ENCODE measurements at places on chromosomes 2 and 18.

DNA sequence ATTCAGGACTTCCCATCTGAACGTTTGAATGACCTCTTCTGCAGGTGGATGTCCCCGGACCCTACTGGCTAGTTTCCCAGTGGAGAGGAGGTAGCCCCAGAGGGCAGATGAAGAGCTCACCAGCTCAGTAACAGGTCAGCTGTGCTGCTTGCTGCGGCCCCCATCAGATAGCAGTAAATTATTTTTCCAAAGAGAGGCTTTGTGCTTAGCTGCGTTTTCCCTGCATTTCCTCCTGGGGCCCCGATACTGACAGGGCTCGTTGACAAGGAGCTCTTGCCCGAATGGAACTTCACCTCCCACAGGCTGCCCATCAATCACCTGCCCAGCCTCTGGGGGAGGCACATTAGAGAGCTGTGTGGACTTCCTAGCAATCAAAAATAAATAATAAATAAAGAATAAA is 185.8 kb downstream of the DOK6 start:
- DNase-seq = no peak

DNA sequence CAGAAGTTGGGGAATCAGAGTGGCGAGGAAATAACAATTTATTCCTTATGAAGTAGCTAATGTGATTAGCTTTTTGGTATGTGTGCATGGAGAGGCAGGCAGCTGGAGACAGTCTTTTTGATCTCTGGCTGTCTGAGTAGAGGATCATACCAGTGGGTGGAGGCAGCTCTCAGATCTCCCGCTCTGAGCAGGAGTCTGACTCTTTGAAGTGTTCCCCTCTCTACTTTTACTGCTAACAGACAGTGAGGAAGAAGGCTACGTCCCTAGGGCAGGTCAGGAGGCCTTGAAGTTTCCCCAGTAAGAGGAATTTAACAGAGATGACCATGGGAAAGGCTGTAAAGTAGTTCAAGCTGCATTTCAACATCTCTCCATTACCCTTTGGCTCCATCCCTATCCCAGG is 111.9 kb upstream of the REG3A start:
- DNase-seq = no peak

GRCh38 chr2:115649731-115650130 is 1207.3 kb downstream of the DPP10 start:
- no peak for DNase-seq

DNA sequence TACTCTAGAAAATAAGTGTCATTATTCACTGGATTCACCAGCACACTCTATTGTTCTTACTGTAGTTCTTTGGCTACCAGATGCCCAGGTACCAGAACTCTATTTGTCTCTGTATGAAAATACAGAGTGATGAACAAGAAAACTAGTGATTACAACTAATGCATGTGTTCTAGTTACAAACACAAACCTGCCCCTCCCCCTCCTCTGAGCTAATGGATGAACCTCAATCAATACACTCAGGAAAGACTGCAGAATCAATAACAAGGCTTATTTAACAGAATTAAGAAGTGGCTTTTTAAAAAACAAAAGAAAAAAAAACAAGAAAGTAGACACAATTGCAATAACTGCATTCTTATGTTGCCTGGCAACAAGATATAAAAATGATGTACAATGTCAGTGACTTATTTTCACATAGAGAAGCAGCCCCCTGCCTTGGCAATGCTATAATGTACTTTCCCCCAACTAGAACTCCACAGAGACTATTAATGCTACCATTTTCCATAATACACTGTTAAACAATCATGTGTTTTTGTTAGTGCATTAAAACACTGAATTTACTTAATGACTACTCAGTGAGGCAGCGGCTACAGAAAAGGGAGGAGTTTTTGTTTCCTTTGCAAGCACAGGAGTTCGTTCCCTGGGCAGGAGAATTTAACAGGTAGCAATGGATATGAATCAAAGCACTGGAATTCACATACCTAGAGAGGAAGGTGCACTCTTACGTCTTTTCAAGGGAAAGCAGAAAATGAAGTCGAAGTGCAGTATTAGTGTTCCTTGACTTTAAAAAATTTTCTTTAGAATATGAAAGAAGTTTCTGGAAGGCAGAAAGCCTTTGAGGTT is 318.8 kb upstream of the REV1 start:
- DNase-seq = no peak

- no peak for DNase-seq
Measured at GRCh38 chr2:28656937-28657615, 94.6 kb upstream of the PPP1CB start.

DNA sequence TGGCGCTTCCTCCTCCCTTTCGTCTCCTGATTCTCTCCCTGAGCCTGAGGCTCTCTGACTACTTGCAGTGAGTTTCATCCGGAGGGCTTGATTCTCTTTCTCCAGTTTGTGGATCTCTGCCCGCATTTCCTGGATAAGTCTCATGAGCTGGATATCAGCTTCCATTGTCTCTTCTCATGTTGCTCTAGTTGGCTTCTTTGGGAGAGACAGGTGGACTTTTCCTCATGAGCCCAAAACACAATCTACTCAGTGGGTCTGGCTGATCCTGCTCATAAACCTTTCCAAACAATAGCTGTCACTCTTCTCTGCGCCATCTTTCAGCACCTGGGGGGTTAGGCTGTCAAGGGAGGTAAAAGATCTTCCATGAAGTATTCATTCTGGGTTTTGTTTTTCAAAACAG is at the start of gene CCDC195:
CCDC195 (minus strand) TSS at position 165 of the 400 bp plus-strand sequence; CDS start at position 165, 0 bp downstream.
- no peak for DNase-seq

DNA sequence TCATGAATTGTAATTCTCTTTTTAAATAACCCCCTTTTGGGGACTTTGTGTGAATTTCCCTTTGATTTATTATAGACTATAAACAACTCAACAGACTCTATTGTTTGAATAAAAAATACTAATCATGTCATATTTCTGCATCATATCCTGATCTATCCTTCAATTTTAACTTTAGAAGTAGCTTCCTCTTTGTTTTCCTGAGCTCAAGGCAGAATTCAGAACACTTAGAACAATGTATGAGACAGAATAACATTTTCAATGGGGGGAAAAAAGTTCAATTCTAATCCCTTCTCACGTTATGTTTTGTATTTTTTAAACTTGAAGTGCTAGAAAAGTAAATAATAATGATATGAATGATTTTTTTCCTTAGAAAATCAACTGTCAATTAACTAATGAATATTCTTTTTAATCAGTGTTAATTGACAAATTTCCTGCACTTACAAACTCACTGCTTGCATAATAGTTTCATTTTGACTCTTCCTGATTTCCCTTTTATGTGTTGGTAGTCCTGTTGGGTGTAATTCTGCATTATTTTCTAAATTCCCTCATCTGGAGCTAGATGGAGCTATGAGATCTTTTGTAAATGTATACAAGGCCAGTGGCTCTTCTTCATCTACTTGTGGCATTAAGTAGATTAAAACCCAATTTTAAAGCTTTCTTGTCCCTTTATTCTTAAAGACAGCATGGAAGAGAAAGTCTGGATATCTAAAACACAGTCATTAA is 326.1 kb downstream of the PARD3B start:
- peak; percentile 35 for DNase-seq

GRCh38 chr2:127179766-127180165 is 40.3 kb downstream of the CYP27C1 start:
- DNase-seq = no peak

DNA sequence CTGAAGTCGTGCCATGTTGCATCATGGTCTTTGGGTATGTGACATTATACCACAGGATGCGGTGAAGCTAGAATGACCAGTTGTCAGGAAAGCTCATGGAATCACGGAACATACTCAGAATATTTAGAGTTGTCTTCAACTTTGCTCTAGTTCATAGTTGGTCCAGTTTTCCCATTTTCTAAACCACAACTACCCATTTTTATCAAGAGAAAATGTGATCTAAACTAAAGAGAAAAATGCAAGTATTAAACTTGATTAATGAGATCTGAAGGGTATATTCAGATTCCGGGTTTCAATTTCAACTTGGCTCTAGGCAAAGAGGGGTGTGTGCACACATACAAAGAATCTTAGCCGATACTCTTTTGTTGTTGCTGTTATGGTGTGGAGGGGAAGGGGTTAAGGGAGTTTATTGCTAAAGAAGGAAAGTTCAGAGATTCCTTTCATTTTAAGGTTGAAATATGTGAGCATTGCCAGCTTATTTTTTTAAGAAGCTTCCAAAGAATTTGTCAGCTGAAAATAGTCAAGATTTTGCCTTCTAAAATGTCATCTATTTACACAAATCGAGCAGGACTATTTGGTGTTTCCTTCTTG is 516.6 kb upstream of the ZEB2 start:
- DNase-seq = no peak

DNA sequence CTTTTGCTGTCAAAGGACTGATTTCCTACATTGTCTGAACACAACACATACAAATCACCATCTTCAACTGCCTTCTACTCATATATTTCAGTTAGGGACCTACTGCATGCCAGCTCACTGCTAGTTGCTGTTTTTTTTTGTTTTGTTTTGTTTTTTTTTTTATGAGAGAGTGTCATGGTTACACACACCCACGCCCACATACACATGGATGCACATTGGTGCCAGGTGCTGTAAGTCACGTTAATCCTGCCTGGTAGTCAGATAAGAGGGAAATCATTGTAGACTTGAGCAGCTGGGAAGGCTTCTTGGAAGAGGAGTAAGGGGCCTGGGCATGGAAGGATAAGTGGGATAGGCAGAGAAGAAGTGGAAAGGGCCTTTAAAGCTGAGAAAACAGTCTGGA is 209.9 kb downstream of the TDRD15 start:
- peak; percentile 61 for DNase-seq

DNA sequence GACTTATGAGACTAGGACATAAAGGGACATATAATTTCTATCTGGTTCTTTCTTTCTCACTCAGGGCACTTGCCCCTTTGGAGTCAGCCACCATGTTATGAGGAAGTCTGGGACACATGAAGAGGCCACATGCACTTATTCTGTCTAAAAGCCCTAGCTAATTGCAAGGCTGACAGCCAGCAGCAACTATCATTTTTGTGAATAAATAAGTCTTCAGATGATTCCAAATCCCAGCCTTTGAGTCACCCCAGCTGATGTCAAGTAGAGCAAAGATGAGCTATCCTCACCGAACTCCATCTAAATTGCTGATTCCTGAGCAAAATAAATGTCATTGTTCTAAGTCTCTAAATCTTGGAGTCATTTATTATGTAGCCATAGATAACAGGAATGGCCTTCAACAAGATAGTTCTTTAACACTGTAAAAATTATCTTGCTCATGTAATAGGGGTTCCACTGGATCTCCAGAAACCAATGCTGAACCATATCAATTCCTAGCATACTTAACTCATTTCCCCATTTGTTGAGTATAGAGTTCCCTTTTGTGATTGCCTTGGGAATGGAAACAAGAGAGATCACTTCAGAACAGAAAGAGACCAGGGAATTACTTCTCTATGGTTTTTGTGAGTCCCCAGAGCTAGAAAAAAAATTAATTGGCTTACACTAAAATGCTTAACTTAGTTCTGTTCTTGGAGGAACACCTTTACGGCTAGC is 50.6 kb upstream of the FN1 start:
- DNase-seq = no peak

GRCh38 chr2:47004905-47005495 is 89.4 kb upstream of the MCFD2 start:
- no peak for DNase-seq

DNA sequence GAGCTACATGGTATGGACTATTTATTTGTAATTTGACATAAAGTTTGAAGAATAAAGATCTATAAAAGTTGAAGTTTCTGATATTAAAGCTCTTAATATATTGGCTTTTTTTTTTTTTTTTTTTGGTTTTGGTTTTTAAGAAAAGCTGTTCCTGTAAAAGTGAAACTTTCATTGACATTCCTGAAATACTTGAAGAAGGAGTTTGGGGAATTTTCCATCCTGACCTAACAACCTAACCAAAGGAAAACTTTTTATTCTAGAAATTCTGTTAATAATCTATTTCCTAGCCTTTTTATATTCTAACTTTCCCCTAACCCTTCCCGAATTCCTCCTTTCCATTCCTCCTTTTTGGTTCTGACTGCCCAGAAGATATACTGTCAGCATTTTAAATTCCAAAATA is 83.7 kb downstream of the ACSL3 start:
- DNase-seq = no peak

DNA sequence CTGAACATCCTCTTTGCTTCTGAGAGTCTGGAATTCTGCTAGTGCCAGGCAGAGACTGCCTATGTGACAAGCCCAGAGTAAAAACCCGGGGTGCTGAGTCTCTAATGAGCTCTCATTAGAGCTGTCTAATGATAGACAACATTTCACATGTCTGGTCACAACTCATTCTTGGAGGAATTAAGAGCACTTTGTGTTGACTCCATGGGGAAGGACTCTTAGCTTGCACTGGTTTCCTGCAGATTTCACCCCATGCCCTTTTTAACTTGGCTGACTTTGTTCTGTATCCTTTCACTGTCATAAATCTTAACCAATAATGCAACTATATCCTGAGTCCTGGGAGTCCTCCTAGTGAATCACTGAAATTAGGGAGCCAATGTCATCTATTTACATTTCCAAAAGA is 33.5 kb downstream of the FBXO15 start:
- no peak for DNase-seq

GRCh38 chr2:3807853-3808252 is 104.5 kb downstream of the DCDC2C start:
- DNase-seq = no peak

DNA sequence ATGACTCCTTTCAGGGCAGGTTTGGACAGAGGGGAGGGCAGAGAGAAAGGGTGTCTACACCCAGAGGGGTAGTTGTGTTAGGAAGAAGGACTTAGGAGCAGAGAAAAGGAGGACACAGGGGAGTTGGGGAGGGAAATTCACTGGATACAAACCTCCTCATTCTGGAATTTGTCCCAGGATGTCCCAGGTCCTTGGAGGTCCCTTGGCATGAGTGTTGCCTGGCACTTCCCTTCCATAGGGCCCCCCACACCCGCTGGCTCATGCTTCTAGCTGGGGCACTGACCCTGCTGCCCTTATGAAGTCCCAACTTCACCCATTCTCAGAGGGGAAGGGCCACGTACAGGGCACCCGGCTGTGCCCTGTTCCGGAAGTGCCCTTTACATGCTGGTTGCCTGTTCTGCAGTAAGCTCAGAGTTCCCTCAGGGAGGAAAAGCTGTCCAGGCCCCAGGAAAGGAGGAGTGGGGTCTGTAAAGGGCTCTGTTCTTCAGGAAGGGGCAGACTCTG is 93.6 kb upstream of the SMAD2 start:
- no peak for DNase-seq

- no peak for DNase-seq
Measured at GRCh38 chr2:94873362-94874276, 2.4 kb downstream of the TEKT4 start.

DNA sequence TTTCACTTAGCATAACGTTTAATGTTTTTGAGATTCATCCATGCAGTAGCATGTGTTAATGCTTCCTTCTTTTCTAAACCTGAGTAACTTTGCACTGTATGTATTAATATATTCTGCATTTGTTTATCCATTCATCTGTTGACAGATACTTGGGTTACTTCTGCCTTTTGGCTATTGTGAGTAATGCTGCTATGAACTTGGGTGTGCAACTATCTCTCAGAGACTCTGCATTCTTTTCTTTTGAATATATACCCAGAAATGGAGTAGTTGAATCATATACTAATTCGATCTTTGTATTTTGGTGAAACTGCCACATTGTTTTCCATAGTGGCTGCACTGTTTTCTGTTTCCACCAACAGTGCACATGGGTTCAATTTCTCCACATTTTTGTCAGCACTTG is 128.3 kb downstream of the SH3BP4 start:
- no peak for DNase-seq
